ENCODE measurements at places on chromosomes 12 and 14.

DNA sequence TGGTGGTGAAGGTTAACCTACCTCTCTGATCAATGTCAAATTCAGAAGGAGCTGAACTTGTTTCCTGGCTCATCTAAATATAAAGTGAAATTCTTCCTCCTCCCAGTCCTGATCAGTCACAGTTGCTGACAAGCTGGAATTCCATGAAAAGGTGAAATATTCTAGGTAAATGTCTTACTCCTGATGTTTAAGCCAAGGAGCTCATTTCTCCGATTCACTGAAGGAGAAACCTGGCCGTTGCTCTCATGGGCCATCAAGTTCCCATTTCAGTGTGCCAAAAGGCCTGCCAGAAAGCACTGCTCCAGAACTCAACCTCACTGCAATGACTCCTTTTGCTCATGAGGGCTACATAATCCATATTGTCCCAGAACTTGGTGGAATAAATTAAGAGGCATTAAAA lies 707.5 kb downstream of the GALC start:
- no peak for DNase-seq

DNA sequence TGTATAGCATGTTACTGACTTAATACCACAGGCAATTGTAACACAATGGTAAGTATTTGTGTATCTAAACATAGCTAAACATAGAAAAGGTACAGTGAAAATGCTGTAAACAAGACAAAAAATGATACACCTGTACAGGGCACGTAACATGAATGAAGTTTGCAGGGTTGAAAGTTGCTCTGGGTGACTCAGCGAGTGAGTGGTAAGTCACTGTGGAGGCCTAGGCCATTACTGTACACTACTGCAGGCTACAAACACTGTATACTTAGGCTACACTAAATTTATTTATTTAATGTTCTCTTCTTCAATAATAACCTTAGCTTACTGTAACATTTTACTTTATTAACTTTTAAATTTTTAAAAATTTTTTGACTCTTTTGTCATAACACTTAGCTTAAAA lies 158.4 kb downstream of the IPO8 start:
- no peak for DNase-seq

DNA sequence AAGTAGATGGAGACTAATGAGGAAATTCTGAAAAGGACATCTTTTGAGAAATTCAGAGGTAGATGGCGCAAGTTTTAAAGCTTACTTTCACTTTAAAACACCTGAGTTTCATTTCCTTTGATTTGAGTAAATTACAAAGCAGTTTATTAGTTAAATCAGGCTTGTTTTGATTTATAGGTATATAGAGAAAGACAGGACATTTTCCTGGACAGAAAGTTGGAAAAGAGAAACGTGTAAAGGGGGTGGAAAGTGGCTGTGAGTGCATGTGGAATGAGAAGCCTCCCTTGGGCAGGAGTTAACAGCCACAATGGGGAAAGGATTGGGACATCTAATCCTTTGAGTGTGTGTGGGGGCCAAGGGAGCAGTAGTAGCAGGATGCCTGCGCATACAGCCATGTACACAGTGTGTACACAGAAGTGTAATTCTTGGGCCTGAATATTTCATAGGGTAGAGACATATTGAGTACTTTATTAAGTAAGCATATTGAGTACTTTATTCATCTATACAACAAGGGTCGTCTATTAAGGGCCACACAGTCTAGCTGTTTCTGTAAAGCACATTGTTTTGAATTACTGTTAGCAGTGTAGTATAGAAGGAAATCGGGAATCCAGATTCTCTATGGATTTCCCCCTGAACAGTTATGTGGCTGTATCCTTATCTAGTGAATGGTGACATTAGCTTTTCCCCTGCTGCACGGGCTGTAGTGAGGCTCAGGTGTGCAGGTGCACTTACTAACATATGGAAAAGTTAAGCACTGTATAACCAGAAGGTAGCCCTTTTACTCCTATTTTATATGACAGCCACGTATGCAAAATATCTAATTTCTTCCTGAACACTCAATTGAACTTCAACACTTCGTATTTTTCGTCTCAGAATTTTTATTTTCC lies 19.1 kb downstream of the MARK3 start:
- no peak for DNase-seq

DNA sequence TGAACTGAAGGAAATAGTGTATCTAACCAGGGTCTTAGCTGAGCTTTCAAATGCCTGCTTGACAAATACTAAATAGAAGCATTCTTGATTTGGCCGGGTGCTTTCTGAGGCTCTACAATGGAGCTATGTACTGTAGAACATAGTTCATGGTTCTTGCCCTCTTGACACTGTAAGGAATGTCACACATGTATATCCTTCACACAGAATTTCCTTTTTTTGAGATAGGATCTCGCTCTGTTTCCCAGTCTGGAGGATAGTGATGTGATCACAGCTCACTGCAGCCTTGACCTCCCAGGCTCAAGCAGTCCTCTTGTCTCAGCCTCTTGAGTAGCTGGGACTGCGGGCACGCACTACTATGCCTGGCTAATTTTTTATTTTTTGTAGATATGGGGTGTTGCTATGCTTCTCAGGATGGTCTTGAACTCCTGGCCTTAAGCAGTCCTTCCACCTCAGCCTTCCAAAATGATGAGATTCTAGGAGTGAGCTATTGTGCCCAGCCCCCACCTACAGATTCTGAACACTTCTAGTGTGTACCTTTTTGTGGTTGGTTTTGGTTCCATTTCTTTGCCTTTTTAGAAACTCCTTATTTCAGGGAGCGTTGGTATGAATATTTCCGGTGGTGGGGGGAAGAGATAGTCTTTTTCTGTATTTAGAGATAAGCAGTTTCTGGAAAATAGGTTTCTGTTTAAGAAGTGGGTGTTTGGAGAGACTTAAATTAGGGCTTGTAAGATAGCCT lies 4.2 kb downstream of the MLXIP start:
- no peak for DNase-seq
